Non-pigmented ciliary epithelial cell (primary cell): ENCODE measurements at places on chromosomes 12 and 14.

GRCh38 chr14:68535404-68536017, 257.4 kb downstream of the ZFP36L1 start:
- peak; percentile 58 for DNase-seq

- no peak for DNase-seq
Observed at GRCh38 chr12:71456316-71456715, 16.7 kb downstream of the LGR5 start.

- DNase-seq = no peak
Observed at GRCh38 chr14:50407111-50407812, 10.6 kb upstream of the CDKL1 start.

DNA sequence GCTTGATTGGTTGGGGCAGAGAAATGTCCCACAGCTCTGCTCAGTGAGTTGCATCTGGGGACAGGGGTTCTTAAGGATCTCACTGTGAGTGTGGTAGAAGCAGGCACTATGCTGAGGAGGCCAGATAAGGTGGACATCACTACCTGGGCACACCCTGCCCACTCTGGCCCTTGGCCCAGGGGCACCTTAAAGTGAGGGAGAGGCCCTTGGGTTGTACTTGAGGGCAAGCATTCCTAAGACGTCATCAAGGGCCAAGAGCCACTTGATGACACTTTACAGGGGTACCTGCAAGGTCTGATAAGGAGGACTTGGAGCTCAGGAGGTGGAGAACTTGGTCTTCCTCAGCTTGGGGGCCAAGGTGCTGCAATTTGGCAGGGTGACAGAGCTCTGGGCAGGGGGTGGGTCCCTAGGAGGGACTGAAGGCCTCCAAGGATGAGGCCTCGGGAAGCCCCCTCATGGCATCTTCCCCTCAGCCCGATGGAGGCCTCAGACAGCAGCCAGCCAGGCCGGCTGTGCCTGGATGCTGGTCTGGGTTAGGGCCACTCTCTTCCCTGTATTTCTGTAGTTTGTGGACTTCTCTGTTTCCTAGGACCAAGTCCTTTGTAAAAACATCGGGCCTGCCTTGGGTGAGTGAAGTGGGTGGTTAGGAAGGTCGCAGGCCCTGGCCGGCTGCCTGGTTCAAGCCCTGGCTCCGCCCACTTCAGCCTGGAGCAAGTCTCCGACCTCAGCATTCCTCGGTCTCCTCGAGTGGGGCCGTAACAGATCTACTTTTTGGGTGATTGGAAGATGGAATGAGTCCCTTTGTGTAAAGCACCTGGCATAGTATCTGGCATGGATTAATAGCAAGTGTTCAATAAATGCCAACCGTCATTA, 24.8 kb downstream of the GPR68 start:
- DNase-seq = no peak

- no peak for DNase-seq
Observed at GRCh38 chr12:29816874-29817725, 33.4 kb upstream of the TMTC1 start.

GRCh38 chr14:75711105-75711795, 50.2 kb downstream of the TTLL5 start:
- DNase-seq = no peak

DNA sequence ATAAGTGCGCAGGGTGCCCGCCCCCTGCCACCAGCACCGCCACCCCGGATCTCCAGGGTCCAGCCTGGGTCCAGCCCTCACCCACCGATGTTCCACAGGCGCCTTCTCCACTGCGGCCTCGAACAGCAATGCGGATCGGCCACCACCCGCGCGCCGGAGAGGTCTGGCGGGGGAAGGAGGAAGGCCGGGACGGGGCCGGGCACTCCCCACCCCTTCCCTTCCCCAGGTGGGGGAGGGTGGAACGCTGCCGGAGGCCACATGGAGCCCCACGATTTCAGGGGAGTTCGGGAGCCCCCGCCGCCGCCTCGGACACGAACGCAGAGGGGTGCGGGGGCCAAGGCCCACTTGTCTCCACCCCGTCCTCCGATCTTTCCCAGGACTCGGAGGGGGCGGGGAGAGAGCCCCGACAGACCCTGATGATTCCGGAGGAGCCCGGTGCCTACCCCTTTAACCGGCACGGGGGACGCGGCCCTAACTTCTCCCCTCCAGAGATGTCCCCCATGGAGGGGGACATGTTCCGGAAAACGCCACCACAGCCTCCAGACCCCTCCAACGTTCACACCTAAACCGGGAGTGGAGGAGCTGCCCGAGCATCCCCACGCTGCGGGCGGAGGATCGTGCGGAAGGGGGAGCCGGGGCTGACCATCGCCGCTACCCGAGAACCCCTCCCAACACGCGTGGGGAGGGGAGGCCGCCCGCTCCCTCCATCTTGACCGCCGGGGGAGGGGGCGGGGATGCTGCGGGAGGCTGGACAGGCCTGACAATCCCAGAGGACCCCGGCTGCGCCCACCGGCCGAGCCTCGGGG, 1.1 kb downstream of the ATXN2 start:
- no peak for DNase-seq

DNA sequence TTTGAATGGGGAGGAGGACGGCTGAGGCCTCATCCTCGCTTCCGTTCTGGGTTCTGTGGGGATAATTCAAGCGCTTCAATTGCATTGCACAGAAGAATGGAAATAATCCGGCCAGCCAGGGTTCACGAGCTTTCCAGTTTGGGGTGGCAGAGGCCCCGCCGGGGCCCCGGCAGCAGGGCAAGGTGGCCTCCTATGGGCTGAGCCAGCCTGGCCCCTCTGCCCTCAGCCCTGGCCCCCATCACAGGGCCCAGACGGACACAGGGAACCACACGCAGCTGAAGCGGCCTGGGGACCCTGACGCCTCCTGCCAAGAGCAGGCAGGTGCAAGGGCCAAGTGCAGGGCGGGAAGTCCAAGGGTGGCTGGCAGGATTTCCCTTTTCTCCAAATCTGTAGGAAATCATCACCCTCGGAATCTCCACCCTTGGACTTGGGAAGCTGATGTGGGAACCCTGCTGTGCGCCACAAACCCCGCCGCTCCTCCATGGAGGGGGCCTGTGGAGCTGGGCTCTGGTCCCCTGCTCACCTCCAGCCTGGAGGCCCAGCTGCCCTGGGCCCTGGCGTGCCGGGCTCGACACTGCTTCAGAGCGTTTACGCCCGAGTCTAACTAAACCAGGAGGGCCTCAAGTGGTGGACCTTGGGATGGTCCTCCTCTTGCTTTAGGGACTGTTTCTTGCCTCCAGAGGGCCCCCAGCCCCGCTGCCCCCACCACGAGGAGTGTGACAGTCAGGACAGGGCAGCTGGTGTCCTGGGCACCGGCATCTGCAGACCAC, 78.4 kb downstream of the MOK start:
- no peak for DNase-seq

DNA sequence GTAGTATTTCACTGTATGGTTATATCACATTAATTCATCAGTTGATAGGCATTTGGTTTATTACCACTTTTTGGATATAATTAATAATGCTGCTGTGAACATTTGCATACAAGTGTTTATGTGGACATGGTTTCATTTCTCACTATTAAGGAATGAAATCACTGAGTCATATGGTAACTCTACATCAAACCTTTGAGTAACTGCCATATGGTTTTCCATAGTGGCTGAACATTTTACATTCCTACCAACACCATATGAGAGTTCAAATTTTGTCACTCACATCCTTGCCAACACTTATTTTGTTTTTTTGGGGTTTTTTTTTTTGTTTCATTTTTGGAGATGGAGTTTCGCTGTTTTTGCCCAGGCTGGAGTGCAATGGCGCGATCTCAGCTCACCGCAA, 30.2 kb upstream of the EAPP start:
- DNase-seq = no peak

- no peak for DNase-seq
Observed at GRCh38 chr12:26162905-26163304, 32.5 kb upstream of the SSPN start.

DNA sequence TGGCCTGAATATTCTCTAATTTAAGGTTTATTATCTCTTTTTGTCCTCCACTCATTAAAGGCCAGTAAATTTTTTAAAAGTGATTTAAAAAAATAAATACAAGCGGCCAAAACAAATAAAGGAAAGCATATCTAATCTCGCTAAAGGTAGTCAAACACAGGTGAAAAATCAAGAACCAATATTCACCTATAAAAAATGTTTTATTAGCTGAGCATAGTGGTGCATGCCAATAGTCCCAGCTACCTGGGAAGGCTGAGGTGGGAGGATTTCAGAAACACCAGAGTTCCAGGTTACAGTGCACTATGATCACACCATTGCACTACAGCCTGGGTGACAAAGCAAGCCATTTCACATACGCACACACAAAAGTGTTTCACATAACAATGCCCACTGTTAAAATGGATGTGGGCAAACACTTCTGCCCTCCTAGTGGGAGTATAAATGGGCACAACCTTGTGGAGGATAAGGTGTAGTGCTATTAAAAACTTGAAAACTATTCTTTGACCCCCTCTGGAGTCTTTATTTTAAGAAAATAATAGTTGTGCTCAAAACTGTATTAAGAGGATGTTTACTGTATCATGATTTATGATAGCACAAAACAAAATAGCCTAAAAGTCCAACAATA, 32.7 kb upstream of the NAP1L1 start:
- no peak for DNase-seq

DNA sequence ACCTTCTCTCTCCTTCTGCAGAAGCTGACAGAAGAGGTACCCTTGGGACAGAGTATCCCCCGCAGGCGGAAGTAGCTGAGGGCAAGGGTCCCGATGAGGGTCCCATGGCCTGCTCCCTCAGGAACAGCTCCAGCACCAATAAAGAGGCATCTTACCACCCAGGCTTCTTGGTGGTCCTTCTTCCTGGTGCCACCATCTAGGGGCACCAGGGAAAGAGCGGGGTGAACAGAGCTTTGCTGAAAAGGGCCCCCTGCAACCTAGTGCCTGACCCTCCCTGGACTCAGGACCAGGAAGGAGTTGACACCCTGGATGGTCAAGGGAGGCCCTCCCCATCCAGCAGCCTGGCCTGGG, 591 bp upstream of the IRF9 start:
- DNase-seq = no peak

DNA sequence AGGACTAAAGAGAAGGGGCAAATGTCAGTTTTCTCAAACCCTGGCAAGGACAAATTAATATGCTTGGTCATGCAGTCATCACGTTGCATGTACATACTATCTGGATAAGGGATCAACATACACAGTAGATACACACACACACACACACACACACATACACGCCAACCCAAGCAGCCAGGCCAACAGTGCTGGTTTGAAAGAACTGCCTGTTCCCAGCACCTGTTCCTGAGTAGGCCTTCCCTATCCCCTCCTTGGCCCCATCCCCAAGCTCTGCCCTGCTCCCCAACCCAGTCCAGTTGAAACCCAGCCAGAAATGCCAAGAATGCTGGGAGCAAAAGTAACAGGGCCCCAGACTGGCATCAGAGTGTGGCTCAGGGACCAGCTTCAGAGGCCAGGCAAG, 4.4 kb downstream of the ITGA7 start:
- no peak for DNase-seq

DNA sequence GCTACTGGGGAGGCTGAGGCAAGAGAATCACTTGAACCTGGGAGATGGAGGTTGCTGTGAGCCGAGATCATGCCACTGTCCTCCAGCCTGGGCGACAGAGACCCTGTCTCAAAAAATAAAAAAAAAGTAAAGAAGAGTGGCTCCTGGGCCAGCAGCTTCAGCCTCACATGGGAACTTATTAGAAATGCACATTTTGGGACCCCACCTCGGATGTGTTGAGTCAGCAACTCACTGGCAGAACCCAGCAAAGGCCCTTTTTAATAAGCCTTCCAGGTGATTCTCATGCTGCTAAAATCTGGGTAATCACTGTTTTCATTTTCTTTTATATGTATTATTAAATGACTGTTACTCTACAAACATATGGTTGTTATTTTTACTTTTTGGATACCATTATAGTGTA, 41.6 kb downstream of the TBK1 start:
- no peak for DNase-seq

- DNase-seq = no peak
Observed at GRCh38 chr12:94133964-94134795, 14.2 kb upstream of the PLXNC1 start.

DNA sequence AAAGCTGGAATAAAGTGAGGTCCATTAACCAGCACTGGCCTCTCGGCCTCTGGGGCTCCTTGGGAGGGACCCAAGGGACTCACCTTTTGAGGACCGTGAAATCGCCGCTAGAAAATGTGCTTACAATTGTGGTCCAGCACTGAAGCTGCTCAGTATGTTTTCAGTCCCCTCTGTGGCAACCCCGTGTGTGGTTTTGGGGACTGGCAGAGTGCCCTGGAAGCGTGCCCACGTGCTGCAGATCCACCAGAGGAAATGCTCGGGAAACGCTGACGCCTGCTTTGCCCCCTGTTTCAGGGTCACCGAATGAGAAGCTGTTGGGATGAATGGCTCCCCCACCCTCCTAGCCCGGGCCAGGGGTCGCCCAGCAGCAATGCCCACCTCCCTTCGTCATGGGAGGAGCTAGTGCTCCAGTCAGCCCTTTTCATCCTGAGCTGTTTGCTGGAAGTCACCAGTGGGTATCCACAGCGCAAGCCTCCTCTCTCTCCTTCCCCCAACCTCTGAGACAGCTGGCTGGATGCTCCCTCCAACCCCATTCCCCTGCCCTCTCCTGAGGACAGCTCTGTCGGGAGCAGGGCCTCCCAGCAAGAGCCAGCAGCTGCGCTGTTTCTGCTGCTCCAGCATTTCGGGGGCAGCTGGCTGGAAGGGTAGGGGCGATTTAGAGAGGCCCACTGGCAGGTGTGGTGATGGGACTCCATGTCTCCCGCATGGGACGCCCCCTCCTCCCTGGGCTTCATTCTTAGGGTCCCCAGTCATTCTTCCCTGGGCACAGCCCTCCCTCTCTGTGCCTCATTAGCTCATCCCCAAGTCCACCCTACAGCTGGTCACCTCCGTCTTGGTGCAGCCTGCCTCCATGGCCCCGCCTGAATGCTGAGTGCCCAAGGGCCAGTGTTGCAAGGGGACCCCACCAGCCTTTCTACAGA, 33.2 kb upstream of the PPP1R13B start:
- DNase-seq = no peak

- no peak for DNase-seq
Observed at GRCh38 chr12:33330940-33331339, 108.7 kb downstream of the SYT10 start.

DNA sequence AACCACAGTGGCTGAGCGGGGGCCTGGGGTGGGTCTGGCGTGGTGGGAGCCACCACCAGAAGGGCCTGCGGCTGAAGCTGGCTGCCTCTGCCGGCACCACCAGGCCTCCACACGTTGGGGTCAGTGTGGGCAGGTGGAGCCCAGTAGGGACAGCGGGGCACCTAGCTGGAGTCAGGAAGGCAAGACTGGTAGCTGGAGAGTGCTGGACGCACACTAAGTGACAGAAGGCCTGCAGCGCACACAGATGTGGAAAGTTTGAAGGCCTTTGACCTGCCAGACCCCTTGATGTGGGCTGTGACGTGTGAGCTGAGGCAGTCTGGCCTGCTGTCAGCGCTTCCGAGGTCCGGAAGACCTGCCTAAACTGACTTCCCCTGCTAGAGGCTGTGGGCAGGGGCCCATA, 26.3 kb downstream of the RIN3 start:
- no peak for DNase-seq

- DNase-seq = no peak
Observed at GRCh38 chr12:10457760-10458159, 4.6 kb upstream of the KLRC1 start.

- DNase-seq = no peak
Observed at GRCh38 chr12:58268069-58268468, 326.7 kb downstream of the ATP23 start.
